ENCODE measurements at places on chromosomes 2 and 18.

- no peak for DNase-seq
These were observed 38.1 kb downstream of the EMX1 start for GRCh38 chr2:72955228-72956049.

DNA sequence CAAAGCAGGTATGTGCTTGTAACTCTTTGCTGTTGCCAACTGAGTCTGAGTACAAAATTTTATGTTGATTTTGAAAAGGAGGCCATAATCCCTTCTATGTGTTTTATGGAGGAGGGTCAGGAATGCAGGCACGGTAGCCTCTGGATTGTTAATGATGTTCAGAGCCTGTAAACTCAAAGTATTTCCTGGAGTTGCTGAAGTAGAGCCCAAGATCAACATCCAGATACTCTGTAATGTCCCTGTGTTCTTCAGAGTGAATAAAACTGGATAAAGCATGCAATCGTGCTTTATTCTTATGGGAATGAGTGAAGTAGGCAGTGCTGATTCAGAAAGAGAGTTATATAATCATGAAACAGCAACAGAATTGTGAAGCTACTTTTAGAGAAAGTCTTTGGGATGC is 61.8 kb upstream of the CHRNA1 start:
- DNase-seq, result no peak

GRCh38 chr2:141118836-141119235 is 1012.0 kb downstream of the LRP1B start:
- DNase-seq, result no peak

- DNase-seq, result no peak
These were observed 43.3 kb downstream of the LONRF2 start for GRCh38 chr2:100278986-100279385.

GRCh38 chr2:44271296-44271695 is 4.0 kb upstream of the SLC3A1 start:
- no peak for DNase-seq

DNA sequence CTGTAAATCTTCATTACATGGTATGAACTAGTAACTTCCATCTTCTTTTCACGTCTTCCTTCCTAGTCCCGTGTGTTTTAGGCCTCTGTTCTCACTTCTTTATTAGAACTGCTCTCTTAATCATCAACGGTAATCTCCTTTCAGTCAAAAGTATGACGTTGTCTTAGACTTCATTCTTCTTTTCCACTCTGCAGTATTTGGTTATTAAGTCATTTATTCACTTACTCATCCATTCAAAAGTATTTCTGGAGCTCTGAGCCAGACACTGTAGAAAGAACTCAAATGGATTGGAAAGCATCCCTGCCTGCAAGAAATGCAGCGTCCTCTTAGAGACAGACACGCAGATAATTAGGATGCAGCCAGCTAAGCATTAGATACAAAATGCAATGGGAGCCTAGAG is 494.6 kb upstream of the NRP2 start:
- no peak for DNase-seq
